GOT3 (cell line): ENCODE measurements at places on chromosomes 12 and 14.

GRCh38 chr12:69284131-69284530 is 44.8 kb downstream of the CPSF6 start:
- DNase-seq, result peak; percentile 100

- DNase-seq, result no peak
Observed at GRCh38 chr12:111057701-111058425, 137.5 kb upstream of the MYL2 start.

DNA sequence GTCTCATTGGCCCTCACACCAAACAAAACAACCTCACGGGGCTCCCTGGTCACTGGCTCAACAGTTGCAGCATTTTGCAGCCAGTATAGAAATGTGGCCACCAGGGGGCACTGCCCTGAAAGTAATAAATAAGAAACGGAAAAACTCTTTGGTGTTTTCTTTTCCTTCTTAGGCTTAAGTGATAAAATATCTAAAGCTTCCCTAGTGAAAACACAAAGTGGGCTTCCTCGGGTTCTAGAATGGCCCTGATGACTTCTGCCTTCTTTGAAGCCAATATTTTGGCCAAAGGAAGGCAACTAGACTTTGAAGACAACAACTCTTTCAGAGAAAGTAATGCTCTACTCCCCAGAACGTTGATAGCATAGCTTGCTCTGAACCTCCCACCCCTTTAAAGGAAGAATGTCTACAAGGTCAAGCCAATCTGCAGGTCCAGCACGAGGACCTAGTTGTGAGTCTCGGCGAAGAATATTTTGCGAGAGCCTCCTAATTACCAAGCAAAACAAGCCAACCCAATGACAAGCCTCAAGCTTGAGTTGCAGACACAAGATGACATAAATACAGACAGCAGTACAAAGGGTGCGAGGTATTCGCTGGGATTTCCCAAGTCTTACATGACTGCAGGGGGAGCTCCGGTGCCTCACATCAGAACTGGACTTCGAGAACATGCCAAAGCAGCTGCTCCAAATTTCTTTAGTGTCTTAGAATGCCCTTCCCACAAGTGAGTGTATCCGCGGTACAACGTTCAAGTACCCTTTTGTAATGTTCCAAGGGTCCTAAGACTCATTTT is 2.6 kb downstream of the ITPK1 start:
- DNase-seq, result no peak

DNA sequence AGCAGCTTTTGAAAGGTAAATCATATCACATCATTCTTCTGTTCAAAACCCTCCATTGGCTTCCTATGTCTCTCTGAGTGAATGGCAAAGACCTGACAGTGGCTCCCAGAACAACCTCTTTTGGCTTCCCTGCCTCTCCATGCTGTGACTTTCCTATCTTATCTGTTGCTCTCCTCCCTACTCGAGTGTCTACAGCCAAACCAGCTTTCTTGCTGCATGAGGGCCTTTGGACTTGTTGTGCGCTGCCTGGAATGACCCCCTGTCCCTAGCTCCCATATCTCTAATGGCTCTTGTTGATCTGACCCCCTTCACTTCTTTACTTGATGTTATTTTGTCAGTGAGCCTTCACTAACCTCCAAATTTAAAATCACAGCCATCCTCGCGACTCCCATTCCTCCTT is 2.5 kb downstream of the SYNE2 start:
- no peak for DNase-seq

GRCh38 chr12:62643486-62643885 is 176.9 kb downstream of the MON2 start:
- DNase-seq, result no peak
